ENCODE measurements at places on chromosomes 16 and 17.
A peak's percentile ranks its signal among the peaks of the same experiment; 100 is the strongest.

GRCh38 chr17:39325528-39326240 lies 75.7 kb downstream of the FBXL20 start:
- no peak for DNase-seq

GRCh38 chr17:29583324-29584248 lies 5.9 kb downstream of the GIT1 start:
- DNase-seq, result no peak

- no peak for DNase-seq
Observed at GRCh38 chr16:67423611-67424260, 7.2 kb upstream of the HSD11B2 start.

DNA sequence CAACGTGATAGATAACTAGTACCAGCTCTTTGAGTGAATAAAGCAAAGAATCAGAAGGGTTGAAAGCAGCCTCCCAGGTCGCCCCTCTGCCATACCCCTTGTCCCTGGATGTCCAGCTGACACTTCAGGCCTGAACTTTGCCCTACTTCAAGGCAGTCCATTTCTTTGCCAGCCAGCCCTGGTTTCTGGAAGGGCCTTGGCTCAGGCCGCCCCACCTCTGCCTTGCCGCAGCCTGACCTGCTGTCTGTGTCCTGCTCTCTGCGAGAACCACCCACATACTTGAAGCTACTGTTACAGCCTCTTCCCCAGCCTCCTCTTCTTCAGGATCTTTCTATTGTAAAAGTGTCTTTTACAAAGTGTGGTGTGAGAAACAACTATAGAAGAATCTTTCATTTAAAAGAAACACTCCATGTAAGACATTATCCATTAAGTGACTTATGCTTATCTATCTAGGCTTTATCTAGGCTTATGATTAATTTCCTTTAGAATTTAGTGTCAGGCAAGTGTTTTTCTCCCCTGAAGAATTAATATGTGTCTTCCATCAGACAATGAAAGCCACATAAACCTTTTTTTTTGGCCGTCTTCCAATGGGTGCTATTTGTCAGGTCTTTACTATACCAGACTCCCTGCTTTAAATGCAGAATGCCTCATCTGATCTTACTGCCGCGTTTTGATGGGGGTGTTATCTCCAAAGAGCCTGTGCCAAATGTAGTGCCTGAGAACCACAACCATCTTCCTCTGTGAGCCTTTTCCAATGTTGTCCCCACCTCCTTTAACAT lies 133.9 kb downstream of the SOCS1 start:
- DNase-seq, result no peak

- peak; percentile 40 for DNase-seq
Observed at GRCh38 chr16:72561-73548, at the start of gene RHBDF1. TSS of gene RHBDF1 (minus strand) at chr16:72631. CDS start at chr16:65015, 7,616 bp downstream.

Data from kidney glomerular epithelial cell (primary cell).